Right renal cortex interstitium (tissue), 3 donors: ENCODE measurements at places on chromosomes 3 and 15. TPM values are rescaled to one million over a fixed set of nuclear protein-coding genes. Genes with fewer than 3 reads are reported as not detected.

DNA sequence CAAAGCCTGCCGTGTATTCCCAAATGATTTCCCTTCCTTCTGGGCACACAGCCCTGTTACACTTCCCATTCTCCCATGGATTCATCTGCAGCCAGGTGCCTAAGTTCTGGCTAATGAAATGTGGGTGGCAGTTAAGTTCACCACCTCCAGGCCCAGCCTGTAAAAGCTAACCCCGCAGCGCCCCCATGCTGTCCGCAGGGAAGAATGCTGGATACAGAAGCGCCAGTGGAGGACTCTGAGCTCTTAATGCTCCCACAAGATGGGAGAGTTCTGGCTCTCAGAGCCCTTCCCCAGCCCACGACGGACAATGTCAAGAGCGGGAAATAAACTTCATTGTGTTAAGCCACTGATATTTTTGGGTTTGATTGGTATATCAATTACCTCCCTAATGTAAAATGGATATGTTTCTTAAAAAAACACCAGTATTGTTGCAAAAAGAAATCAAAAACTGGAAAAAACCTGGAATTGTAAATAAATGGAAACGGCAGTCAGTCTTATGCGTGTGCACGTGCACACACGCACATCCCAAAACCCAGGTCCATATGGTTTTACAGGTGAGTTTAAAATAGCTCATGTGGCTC is 37.7 kb upstream of the FGD5 start:
- no peak for DNase-seq

The IL5RA gene
- polyA plus RNA-seq: 0.62 TPM

The KY gene
- polyA plus RNA-seq: 1.4 TPM

The ZDHHC23 gene
- polyA plus RNA-seq: 11.4 TPM

The ZSCAN2 gene
- polyA plus RNA-seq: 30.1 TPM

The QARS1 gene
- 318 TPM for polyA plus RNA-seq

DNA sequence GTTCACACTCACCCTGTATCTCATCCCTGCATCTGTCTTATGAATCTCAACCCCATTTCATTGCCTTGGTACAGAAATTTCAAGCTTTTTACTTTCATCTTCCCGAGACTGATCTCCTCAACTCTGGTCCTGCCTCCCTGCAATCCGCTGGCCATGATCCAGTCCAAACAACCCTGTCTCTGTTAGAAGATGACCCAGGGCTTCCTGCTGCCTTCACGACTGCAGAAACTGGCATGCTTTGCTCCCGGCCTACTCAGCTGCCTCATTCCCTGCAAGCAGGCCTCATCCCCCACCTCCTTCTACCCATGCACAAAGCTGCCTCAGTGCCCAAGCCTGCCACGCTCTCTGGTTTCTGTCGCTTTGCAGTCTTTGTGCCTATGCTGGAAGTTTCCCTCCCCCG is 12.4 kb downstream of the HES1 start:
- no peak for DNase-seq

DNA sequence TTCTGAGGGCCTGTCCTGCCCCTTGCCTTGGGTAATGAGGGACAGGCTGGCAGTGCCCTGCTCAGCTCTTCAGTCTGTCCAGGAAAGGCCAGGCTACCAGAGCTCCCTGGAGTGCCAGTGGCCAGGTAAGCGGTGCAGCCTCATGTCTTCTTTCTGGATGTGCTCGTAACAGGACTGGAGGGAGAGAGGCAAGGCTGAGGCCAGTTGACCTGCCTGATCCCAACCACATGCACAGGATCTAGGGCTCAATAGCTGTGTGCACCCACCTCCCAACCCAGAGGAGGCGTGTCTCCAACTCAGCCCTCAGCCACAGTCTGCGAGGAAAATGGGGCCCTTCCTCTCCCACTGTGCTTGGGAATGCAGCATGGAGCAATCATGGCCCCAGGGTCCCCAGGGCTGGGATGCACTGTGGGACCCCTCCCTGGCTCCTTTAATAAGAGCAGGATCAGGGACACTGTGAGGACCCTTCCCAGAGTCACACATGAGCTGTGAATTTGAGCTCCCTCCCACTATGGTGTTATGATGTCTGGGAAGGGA is 22.5 kb downstream of the ALS2CL start:
- no peak for DNase-seq

GRCh38 chr3:113615976-113616375 is 80.5 kb downstream of the USF3 start:
- no peak for DNase-seq

DNA sequence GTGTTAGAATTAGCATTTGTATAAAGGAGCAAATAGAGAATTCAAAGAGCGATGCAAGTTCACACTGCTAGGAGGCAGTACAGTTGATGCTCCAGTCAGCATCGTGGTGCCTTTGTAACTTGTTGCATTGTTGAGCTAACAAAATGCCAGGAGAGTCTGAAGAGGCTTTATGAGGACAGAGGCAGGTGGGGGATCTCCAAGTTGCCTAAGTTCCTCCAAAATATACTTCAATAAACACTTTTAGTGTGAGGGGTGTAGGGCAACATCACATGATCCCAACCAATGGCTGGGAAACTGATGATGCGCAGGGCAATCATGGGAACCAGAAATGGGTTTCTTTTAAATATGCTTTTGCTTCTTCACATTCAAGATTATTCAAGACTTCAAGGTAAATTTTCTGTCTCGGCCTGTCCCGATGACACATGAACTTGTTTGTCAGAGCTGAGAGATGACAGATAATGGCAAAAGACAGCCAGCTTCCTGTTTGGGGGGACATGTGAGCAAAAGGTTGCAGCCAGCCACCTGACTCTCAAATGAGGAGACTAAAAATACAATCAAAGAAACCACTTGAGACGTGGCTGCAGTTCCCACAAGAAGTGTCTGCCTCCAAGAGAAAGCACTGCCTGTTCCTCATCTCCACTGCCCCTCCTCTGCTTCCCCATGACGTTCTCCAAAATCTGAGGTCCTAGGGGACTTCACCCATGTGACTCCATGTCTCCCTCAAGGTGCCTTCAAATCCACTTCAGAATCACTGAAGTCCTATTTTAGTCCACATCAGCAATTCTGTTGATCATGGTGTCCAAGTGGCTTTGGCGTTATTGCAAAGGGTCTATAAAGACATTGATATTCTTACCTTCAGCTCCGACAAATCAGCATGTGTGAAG is 39.3 kb downstream of the KLHL6 start:
- no peak for DNase-seq

DNA sequence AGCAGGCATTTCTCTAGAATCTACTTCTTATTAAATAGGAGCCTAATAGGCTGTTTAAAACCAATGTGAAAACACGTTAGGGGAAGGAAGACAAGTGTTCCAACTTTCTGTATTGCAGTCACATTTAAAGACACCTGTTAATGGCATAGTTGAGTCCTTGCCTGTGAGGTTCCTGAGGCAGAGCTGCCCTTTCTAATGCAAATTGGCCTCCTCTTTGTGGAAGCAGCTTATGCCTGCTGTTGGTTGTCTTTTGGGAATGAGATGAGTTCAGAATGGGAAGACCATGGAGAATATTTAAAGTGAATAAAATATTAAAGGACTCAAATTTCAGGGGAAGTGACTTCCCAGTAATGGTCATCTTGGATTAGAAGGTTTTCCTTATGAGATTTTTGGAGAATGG is 51.2 kb downstream of the NEK11 start:
- no peak for DNase-seq

The WDR93 gene
- 1.9 TPM for polyA plus RNA-seq

GRCh38 chr15:80404057-80404760 is at the start of gene ARNT2:
Gene ARNT2 (plus strand): TSS chr15:80404382. CDS start chr15:80404516, 134 bp downstream.
- no peak for DNase-seq
